Activated CD4-positive, alpha-beta T cell treated with anti-CD3 and anti-CD28 coated beads, Interleukin-2, amount 50 U/mL, for 48 hours (primary cell): ENCODE measurements at places on chromosomes 7 and 10.

- DNase-seq, result no peak
Observed at GRCh38 chr7:149854611-149855360, 16.6 kb downstream of the ZNF862 start.

- DNase-seq, result no peak
Observed at GRCh38 chr7:43353902-43354301, 229.0 kb upstream of the STK17A start.

- DNase-seq, result no peak
Observed at GRCh38 chr7:130297628-130298543, 4.9 kb downstream of the CPA4 start.

DNA sequence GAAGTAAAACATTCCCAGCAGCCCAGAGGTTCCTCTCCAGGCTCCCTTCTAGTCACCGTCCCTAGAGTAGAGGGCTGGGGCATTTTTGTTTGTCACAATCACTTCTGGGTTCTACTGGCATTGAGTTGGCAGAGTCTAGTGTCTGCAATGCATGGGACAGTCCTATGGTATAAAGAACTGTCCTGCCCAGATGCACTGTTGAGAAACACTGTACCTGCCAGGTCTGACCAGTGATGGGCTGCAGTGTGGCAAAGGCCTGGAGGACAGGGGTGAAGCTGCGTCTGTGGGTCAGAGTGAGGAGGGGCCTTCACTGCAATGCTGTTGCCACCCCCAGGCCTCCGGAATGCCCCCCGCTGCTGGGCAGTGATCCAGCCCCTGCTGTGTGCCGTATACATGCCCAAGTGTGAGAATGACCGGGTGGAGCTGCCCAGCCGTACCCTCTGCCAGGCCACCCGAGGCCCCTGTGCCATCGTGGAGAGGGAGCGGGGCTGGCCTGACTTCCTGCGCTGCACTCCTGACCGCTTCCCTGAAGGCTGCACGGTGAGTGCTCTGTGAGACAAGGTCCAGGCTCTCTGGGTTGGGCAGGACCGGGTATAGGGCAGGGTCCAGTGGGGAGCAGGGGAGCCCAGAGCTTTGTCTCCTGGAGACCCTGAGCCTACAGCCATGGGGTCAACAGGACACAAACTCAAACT, 14.8 kb downstream of the SMO start:
- no peak for DNase-seq

GRCh38 chr10:91198781-91199180, 21.7 kb upstream of the PCGF5 start:
- DNase-seq, result no peak

- DNase-seq, result no peak
Observed at GRCh38 chr7:121000081-121000983, 11.8 kb downstream of the CPED1 start.

GRCh38 chr7:12708314-12708713, 20.9 kb downstream of the ARL4A start:
- DNase-seq, result no peak

GRCh38 chr7:30232391-30232790, 52.0 kb upstream of the ZNRF2 start:
- DNase-seq, result no peak

DNA sequence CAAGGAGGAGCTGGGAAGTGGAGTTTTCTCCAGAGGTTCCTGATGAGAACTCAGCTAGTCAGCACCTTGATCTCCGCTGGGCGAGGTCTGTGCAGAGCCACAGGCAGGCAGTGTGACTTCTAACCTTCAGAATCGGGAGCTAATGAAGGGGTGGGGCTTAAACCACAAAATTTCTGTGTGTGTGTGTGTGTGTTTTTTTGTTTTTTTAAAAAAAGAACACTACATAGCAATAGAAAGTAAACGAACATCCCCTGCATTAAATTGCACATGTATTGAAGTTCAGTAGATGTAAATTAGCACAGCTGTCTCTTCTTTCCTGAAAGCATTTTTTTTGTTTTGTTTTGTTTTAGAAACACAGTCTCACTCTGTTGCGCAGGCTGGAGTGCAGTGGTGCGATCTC, 46.2 kb downstream of the RBM17 start:
- DNase-seq, result no peak

GRCh38 chr7:157593541-157593940, 256.7 kb downstream of the DNAJB6 start:
- no peak for DNase-seq

- no peak for DNase-seq
Observed at GRCh38 chr10:98384531-98385133, 30.4 kb downstream of the PYROXD2 start.

DNA sequence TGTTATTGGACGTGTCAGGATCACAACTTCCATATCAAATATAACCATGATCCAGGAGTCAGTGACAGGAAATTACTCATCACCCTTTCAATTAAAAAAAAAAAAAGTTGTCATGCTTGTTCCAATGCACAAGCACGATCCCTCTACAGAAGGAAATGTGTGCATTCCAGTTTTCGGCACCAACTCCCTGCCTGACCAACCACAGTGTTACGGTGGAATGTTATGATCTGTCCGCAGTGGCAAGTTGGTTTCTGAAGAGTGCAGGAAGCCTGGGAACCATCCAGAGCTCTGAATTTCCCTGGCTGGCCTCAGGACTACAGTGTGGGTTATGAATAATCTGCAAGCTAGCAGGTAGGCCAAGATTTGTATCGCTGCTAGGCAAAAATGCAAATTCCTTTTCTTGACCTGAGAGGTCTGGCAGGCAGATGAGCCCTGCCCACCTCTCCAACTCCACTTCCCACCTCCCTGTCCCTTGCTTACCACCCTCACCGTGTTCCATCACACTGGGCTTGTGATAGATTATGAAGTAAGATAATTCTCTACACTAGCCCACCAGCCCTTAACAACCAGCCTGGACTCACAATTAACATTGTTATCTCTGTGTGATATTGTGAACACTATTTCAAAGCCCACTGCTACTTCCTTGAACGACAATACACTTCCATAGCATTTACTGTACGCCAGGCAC, 20.4 kb downstream of the FRMPD2 start:
- no peak for DNase-seq

DNA sequence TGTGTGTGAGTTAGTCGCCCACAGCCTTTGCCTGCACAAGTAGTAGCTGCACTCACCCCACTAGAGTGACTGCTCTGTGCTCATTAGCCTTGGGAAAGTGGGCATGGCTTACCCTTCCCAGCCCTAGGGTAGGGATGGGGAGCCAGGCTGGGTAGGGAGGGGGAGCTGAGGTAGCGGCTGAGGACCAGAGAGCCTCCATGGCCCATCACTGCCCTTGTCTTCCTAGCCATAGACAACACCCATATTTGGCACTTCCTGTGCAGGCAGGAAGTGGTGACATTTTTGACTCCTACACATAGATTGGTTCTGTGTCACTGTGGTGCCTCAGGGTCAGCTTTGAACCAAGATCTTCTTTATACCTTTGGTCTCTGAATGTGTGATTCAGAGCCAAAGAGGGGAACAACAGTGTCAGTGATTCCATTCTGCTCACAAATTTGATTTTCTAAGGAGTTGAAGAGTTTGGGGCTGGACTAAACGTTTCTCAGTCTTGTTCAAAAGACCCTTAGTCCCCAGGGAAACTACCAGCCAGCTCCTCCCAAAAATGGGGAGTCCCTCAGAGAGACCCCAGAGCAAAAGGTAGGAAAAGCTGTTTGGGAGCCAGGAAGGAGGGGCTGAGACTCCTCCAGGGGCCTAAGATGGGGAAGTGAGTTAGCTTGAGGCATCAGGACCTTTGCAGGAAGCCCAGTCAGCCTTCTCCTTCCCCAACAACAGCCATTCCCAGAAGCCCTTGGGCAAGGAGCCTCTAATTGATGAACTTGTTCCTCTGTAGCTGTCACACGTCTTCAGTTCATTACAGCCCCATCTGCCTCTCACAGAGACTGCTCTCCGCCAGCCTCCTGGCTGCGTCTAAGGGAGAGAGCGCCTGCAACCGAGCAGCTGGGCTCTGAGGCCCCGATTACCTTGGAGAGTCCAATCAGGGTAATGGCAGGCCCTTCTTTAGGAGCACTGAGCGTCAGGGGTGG, 135.0 kb downstream of the CDH23 start:
- DNase-seq, result peak; percentile 52

DNA sequence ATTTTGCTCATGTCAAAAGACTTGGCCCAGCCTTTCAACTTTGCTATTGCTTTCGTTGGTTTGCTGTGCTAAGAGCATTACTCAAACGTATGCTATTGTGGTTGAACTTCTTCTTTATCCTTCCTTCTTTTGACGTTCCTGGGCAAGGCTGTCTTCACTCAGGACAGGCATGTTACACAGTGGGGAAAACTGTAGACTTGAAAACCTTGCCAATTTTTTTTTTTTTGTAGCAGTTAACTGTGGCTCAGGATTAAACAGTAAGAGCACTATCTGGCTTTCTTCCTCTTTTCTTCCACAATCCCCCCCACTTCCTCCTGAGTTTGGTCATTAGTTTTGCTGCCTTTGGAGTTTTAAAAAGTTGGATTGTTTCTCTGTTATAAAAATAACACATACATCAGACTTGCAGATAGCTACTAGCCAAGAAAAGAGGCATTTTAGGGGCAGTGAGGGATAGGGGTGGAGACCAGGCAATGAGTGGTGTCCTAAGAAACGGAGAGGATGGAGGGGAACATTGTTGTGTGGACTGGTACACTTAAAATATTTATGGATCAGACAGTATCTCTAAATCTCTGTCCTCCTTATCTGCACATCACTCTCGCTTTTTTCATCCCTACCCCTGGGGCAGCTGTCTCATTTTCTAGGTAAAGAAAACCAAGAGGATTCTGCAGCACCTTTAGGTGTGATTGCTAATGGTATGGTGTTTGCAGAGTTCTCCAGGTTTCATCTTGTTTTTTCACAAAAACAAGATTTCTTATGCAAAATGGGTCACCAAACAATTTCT, 181.7 kb downstream of the LRMDA start:
- DNase-seq, result no peak

- no peak for DNase-seq
Observed at GRCh38 chr7:30970594-30971094, 6.9 kb downstream of the GHRHR start.

- DNase-seq, result no peak
Observed at GRCh38 chr7:30968294-30968693, 4.5 kb downstream of the GHRHR start.

GRCh38 chr10:100174699-100175677, 10.8 kb downstream of the ERLIN1 start:
- DNase-seq, result no peak

GRCh38 chr10:76333326-76333725, 901.9 kb downstream of the LRMDA start:
- no peak for DNase-seq

GRCh38 chr7:131459256-131459655, 97.2 kb downstream of the PODXL start:
- DNase-seq, result no peak

DNA sequence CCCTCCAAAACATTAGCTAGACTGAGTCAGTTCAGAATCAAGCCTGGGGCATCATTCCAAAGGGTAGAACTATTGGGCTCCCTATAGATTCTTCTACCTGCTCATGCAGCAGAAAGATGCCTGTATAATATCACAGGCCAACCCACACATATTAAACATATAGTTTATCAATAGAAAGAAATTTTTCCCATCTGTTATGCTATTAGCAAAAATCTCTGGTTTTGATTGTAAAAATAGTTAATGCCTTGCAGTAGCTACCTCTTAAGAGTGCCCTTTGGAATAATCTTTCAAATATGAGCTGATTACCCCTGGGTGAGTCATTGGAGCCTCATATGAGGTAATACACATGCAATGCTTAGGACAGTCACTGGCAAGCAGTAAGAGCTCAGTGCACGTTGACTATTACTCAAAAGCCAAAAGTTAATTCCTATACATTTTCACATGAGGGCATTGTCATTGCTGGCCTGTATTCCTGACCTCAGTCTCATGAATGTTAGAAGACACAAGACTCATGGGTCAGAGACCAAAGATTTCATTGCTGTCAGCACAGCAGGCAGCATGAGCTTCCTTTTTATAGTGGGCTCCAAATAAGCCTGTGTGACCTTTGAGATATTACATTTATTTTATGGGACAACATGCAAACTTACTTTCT, 180.0 kb downstream of the FGFR2 start:
- no peak for DNase-seq

GRCh38 chr7:184294-185264, 7.8 kb upstream of the FAM20C start:
- no peak for DNase-seq

DNA sequence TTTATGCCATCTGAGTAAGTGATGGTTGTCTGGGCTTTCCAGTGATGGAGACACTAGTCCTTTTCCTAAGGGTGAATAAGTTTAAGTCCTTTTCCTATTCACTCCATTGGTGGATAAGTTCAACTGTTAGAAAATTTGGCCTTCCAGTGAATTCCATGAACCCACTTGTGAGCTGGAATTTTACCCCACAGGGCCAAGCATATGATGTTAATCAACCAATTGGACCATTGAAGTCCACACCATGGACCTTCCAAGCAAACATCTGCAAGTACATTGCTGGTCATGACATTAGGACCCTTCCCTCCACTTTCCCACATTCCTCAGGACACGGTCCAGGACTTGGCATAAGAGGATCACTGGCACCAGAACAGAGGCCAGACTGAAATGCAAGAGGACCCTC, 381.4 kb downstream of the RPS24 start:
- DNase-seq, result no peak

DNA sequence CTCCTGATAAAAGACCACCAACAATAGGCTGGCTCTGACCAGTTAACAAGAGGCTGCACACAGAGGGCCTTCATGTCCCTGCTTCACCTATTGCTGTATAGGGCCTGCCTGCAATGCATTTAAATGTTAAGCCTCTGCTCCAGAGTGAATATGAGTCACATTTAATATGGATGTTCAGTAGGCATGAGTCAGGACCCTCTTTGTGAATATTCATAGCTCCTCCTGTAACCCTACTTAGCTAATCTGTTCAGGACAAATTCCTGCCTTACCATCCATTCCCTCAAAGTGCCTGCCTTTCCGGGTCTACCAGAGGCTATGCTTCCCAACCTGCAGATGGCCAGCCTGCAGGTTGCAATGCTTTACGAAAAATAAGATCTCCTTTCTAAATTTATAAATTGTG, 32.5 kb downstream of the ARHGAP22 start:
- DNase-seq, result no peak

GRCh38 chr10:87759551-87759950, 58.5 kb downstream of the ATAD1 start:
- DNase-seq, result no peak

DNA sequence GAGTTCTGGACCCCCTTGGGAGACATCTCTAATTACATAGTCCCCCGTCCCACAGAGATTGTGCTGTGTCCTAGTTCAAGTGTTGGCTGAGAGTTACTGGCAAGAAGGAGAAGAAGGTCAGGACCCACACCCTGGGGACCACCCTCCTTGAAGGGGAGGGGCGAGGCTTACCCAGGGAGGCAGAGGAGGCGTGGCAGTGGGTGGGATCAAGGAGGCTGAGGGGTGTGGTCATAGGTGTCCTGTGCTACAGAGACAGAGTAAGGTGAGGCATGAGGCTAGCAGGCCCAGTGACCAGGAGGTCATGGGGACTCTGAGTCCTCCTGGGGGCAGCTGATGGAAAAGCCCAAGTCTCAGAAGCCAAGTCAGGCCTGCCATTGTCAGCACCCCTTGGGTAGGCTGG, 29.4 kb upstream of the ADCYAP1R1 start:
- no peak for DNase-seq

DNA sequence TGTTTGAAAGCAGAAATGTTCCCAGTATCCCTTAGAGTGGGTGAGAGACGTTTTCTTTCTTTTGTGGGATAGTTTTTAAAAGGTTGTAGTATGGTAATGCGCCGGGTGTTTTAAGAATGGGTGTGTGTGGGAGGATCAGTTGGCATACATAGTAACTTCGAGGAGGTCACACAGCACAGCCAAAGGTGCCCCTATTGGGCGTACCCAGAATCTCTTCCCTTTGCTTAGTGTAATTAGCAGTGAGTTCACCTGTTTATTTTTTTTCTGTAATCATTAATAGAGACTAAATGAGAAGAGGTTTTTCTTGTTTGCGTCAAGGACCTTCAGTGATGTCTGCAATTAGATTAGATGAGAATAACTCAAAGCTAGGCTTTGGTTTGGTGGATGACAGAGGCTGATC, 1.5 kb downstream of the PLEKHA8 start:
- peak; percentile 11 for DNase-seq
